ENCODE measurements at places on chromosomes 1 and 21.

DNA sequence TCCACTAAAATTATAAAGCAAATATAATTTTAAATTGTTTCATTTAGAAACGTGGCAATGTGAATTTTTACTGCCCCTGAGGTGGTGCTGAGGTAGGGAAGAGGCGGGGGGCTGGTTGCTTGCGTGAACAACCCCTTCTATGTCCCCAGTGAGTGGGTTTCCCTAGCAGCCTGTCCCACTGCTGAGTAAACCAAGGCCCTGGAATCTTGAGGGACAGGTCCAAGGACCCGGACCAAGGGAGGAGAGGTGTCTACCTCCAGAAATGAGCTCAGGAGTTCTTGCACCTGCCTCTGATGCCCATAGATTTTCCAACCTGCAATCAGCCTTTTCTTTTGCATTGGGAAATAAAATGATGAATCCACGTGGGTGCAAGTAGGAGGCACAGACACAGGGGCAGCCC is 649 bp upstream of the LDLRAD1 start:
- DNase-seq: no peak

DNA sequence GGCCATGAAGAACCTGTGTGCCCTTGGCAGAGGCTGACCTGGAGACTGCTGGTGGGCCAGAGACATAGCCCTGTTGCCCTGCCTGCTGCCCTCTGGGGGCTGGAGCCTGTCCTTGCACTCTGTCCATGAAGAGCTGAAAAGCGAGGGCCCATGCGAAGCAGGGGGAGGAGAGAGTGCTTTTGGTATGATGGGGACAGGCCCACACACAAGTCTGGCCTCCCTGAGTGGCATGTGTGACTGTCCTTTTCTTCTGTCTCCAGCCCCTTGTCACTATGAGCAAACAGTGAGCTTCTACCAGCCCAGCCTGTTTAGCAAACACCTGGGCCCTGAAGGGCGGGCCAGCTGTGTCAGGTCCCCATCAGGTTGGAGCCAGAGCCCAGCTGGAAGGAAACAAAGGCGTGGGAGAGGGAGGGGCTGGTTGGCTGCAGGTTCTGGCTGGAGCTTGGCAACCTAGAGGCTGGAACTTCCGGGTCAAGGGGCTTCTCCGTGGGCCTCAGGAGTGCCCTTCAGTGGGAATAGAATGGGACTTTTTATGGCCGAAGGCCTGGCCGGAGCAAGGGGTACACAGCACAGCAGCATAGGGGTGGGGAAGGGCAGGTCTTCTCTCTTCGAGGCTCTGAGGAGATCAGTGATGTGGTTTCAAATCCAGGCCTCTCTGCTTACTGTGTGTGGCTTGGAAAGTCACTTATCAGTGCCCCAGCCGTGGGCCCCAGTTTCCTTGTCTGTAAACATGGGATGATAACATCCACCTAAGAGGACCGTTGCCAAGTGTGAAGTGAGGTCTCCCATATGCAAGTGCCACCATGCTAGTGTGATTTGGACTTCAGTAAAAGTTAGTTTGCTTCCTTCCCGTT is 14.3 kb downstream of the QSOX1 start:
- DNase-seq: peak; percentile 30

DNA sequence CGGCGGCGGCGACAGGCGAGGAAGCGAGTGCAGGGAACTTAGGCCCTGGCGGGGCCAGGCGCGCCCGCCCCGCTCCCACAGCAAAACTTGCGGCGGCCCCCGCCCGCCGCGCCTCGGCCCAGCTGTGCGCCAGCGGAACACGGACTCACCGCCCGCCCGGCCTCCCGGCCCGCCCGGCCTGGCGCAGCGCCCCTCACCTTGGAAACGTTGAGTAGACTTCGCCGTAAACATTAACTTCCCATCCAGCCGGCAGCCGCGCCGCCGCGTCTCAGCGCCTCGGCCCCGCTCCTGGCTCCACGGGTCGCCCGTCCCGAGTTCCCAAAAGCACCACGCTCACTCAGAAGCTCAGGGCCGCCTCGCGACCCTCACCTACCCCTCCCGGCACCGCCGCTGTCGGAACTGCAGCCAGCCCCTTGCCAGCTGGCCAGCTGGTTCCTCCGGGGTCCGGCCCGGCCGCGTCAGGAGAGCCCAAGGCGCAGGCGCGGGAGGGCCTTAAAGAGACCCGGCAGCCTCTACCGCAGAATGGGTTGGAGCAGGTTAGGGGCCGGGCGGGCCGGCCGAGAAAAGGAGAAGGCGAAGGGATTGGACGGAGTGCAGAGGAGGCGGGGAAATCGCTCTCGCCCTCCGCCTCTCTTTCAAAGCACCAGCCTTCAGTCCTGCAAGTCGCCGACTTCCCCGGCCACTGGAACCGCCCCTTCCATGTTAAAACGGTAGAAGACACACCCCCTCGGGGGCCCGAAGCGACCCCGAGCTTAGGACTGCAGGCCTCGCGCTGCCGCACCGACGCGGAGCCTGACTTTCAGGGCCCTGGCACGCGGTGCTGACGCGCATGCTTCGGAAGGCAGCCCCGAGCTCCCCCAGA is at the start of gene EVI5:
Gene EVI5, minus strand, starts transcription at position 470 of the 862 bp plus-strand sequence. CDS start 48,562 bp downstream, outside the sequence.
- peak; percentile 57 for DNase-seq

DNA sequence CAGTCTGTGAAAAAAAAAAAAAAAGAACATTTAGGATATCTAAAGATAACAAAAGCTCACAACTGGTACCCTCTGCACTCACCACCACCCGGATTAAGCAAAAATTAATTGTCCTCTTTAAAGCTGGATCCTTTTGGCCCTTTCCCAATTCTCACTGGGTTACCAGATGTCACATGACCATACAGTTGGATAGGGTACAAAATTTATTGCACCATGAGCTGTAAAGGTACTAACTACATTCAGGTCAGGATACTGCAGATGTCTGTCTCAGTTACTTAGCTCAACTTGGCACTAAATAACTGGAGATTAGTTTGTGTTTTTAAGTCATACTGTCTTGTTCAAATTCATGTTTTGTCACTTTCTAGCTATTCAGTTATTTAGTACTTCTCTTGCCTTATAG is 96.3 kb downstream of the GPATCH2 start:
- DNase-seq: no peak

- no peak for DNase-seq
These were observed at the start of gene OR6P1 for GRCh38 chr1:158570480-158570879. Gene OR6P1 (minus strand): TSS chr1:158570580. CDS start chr1:158563604, 6,976 bp downstream.

GRCh38 chr1:179153217-179153616 is 71.3 kb downstream of the TOR3A start:
- DNase-seq: no peak

- no peak for DNase-seq
These were observed at the start of gene CRABP2 for GRCh38 chr1:156705321-156705917. Gene CRABP2 (minus strand): TSS chr1:156705583. CDS start chr1:156705446, 137 bp downstream.

DNA sequence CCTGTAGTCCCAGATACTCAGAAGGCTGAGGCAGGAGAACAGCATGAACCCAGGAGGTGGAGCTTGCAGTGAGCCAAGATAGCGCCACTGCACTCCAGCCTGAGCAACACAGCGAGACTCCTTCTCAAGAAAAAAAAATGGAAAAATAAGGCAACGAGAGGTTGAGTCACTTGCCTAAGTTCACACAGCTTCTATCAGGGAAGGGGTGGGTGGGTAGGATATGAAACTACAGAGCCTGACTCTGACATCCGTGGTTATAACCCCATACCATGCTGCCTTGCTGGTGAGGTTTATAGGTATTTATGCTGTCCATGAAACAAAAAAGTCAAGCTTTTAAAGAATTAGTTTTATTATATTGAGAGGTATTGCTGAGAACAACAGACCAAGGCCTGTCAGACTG is 61.5 kb upstream of the RAB4A start:
- DNase-seq: no peak

- DNase-seq: peak; percentile 26
These were observed 648 bp downstream of the S100PBP start for GRCh38 chr1:32817815-32818786.

GRCh38 chr21:38743772-38744529 is 61.8 kb upstream of the ETS2 start:
- no peak for DNase-seq

DNA sequence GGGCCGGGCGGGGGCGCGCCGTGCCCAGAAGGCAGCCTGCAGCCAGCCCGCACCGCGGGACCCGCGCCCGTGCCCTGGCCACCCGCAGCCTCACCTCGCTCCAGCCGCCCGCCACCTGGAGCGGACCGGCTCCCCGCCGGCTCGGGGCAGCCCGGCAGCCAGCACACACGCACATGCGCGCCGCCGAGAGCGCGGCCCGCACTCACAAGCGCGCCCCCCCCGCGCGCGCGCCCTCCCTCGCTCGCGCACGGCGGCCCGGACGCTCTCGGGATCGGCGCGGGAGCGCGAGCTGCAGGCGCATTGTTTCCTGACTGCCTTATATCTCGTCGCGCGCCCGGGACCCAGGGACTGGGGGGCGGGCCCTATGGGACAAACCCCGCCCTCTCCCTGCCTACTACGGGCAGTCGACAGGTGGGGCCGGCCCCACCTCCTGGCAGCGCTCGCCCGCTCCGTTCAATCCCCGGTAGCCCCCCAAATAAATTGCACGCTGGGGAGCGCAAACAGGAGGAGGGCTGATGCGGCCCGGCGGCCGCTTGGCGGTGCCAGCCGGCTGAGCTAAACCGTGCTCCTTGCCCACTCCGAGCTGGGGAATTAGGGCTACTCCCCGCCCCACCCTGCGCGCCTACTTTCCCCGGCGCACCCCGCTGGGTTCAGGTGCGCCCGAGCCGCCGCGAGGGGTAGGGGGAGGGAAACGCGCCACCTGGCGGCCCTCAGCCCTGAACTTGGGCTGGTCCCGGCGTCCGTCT is at the start of gene MYCL:
Gene MYCL, minus strand, starts transcription at position 204 of the 746 bp plus-strand sequence. CDS start 483 bp downstream, outside the sequence.
- DNase-seq: peak; percentile 74

DNA sequence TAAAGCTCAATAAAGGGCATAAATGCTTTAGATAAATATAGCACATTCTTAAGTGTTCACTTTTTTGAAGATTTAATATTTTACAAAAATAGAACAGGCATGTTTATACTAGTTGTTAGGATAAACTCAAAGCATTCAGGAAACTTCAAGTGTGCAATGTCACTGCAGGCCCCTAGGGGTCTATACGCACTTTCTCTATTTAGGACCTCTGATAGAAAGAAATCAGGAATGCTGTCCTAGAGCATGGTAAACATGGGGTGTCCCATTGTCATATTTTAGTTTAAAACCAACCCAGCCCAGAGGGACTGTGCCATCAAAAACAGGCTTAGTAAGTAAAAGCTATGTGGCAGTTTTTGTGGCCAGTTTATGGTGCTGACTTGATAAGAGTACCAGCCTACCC is 102.2 kb downstream of the BARHL2 start:
- no peak for DNase-seq
